ENCODE measurements at places on chromosomes 2 and 18.

DNA sequence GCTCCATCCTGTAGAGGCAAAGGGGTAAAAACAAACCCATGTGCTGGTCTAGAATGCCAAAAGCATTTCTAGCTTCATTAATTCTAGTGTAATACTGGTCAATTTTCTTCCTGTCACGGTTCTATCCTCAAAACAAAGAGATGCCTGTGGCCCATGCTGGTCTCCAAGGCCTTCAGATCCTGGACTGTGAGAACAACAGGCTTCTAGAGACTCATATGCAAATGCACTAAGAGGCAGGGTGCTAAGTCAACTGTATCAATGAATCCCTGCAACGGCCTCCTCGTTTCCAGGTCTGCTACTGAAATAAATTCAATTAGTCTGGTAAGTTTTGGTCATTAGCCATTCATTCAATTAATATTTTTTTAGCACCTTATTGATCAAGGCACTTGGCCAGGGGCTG is 4.0 kb downstream of the IFT172 start:
- DNase-seq = no peak

- no peak for DNase-seq
Measured at GRCh38 chr2:44942304-44943030, 965 bp downstream of the SIX3 start.

- DNase-seq = no peak
Measured at GRCh38 chr2:103004426-103004942, 242.7 kb downstream of the TMEM182 start.

DNA sequence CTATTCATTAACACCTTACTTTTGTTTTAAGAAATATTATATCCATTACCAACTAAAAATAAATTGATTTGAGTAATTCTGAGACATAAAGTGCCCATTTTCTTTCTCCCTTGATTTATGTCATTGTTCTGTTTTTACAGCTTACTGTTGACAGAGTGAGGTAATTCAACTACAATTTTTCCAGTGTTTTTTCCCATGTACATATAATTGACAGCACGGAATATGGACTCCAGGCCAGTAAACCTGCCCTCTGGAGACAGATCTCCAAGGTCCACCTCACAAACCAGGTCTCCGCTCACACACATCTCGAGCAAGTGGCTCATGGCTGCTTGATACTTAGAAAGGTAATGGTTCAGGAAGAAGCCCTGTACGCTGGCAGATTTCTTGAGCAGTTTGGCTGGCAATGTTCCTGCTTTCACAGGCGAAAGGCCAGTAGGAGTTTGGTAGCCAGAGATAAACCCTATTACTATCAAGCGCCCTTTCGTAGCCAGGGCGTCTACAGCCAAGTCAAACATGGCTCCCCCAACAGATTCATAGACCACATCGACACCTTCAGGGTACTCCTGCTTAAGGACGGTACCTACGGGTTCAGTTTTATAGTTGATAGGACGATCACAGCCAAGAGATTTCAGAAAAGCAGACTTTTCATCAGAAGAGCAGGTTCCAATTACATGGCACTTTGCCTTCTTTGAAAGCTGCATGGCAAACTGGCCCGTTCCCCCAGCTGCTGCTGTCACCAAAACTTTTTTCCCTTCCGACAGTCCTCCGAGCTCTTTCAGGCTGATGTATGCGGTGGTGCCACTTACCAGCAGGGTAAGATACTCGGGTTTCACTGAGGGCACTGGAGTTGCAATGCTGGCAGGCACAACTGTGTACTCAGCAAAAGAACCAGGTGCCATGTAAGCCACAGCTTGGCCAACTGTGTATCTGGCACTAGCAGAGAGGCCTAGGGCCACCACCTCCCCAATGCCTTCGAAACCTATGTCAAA is 7.4 kb downstream of the PTGR3 start:
- DNase-seq = no peak

- DNase-seq = peak; percentile 28
Measured at GRCh38 chr2:216666461-216667233, 28.7 kb downstream of the IGFBP5 start.

DNA sequence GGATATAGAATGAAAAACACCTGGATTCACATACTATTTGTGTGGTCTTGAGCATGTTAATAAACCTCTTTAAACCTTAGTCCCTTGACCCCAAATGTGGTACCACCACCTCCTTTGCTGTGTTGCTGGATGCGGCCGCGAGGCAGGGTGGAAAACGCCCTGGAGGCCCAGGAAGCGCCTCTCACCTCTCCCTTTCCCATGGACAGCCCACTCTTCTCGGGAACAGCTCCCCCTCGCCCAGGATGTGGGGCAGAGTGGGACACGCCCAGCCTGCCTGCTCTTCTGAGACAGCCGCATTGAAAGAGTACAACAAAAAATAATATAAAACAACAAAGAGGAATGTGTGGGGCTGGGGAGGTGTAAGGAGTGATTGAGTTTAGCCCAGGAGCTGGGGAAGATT is 549.0 kb upstream of the ID2 start:
- no peak for DNase-seq

- DNase-seq = no peak
Measured at GRCh38 chr18:30481871-30482270, 560.7 kb downstream of the DSC3 start.

GRCh38 chr18:74722237-74722636 is 124.6 kb downstream of the ZNF407 start:
- no peak for DNase-seq

- no peak for DNase-seq
Measured at GRCh38 chr2:112488201-112488600, 6.2 kb downstream of the TTL start.

DNA sequence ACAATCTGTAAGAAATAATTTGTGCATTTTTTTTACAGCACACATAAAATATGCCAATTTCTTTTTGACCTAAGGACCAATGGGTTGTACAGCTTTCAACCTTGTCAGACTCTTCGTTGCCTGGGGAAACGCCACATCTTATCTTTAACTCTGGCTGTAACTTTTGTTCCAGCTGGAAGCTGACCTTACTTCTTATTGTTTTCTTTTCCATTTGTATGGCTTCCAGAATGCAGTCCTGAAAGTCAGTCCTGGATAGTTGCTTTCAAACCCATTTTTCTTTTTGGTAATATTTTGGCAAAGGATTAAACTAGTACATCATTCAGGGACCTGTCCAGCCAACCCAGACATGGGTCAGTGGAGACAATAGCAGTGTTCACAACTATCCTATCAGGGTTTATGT is 686.5 kb upstream of the CDH2 start:
- no peak for DNase-seq

DNA sequence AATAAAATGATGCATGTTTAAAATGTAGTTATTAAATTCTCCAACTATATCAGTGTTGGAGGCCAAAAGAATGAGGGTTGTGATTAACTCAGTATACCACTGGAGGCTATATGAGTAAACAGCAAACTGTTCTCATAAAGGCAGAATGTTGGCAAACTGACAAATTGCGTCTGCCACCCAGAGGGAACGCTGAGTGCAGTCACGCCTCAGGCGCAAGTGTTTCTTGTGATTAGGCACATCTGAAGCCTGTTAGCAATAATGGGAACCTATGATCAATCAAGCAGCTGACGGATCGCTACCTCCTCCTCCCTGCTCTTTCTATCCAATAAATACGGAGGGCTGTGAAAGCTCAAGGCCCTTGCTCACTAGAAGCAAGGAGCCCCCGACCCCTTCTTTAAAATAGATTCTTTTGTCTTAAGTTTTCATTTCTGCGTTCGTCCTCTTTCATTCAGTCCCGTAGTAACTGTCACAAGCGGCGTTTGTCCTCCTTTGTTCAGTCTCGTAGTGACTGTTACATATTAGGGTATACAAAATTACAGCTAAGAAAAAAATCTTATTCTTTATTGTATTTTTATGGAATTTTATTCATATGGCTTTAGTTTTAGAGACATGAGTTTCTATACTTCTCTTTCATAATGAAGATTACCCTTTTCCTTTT is 16.3 kb upstream of the RMND5A start:
- peak; percentile 14 for DNase-seq

- no peak for DNase-seq
Measured at GRCh38 chr18:37424507-37424906, 141.1 kb downstream of the CELF4 start.

DNA sequence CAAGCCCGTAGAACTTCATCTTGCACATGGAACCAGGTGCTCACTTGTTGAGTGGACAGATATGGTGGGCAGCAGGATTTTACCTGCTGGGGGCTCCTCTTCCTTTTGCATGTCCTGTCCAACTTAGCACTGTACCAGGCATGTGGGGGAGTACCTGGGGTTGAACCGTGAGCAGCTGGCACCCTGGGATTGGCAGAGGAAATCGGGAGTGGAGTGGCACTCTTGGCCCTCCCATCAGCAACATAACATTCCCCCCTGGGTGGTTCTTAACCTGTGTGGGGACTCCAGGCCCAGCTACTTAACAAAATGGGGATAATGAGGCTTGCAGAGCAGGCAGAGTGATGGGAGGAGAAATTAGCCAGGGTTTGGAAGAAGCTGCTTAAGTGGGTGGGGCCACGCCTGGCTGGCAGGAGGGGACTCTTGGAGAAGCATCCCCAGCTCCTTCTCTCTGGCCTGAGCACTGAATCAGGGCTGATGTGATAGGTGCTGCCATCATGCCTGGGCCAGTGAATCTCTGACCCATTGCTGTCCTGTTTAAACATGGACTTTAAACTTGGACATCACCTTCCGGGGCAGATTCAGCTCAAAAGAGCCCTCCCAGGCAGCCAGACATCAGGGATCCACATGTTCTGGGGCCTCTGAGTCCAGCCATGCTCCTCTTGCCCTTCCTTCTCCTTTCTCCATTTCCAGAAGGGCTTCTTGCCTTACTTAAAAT is 15.5 kb downstream of the FOSL2 start:
- no peak for DNase-seq

GRCh38 chr18:77711096-77711495 is 461.4 kb downstream of the GALR1 start:
- DNase-seq = no peak

GRCh38 chr2:8215159-8215863 is 466.5 kb upstream of the ID2 start:
- DNase-seq = no peak

DNA sequence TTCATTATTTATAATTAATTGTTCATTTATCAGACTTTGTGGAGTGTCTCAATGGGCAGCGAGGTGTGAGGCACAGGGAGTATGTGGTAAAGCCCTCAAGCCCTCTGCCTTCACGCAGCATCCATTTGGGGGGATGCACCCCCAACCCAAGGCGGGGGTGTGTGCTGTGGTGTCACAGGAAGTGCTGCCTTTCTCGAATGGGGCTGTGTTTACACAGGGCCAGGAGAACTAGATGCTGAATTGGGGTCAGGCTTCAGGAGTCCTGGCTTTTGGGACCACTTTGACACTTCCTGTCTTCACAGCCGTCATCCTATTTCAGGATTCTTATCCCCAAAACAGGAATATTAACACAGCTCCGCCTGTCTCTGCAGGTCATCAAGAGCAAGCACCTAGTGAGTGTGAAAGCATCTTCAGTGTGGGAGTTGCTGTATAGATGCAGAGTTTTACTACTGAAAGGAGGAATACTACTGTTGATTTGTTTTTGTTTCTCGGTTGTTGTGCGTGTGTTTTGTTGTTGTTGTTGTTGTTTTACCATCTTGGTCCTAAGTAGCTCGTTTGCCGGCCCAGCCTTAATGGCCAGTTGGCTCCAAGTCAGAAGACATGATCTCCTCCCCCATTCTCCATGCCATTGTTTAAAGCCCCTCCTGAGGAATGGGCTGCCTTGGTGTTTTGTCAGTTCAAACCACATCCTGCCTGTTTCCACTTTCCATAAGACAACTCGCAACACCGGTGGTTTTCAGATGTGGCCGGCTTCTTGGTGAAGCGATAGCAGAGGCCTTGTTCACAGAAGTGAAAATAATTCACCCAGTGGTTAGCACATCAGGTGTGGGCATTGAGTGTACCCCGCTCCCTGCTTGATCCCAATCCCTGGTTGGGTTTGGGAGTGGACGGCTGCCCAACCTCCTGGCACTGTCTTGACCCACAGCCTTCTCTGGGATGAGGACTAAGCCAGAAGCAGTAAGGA is 221.3 kb downstream of the BCL2 start:
- no peak for DNase-seq

DNA sequence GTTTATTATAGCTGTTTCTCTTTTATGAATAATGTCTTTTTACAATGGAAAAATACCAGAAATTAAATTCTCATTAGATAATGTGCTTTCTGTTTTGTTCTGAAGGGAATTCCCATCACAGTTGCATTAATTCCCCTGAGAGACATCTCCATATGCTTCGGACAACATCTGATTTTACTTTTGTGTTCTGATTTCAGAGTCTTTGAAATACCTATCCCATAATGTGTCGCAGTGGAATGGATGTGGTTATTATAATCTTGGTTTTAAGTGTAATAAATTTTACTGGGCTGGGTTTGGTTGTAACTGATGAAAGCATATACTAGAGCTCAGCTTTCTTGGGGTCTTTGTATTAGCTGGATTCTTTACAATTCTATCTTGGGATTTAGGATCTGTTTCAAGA is 12.5 kb downstream of the SPTBN1 start:
- no peak for DNase-seq

DNA sequence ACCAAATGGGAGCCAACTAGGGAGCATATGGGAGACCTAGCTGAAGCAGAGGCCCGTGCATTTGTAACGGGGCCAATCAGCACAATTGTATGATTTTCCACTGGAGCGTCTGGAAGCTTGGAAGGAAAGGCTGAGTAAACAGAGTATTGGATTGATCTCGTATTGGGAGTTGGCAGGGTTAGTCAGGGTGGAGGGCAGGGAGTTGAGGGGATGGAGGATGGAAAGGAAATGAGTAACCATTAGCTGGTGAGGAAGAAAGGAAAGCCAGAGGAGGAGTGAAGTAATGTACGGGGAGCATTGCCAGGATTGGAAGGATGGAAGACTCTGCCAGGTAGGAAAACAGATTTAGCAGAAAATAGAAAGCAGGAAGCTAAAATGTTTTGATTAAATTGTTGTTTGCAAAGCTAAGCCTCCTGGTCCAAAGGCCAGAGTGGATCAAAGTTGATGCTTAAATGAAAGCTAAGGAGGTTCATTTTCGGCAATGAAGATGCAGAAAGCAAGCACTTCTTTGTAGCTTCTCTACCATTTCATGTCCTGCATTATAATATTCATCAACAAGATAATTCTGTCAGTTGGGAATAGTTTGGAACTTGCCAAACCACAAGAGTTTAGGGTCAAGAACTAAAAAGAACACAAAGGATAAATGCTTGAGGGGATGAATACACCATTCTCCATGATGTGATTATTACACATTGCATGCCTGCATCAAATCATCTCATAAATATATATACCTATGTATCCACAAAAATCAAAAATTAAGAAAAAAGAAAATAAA is 75.6 kb upstream of the TTN start:
- peak; percentile 92 for DNase-seq
